ENCODE measurements at places on chromosomes 7 and 10.

DNA sequence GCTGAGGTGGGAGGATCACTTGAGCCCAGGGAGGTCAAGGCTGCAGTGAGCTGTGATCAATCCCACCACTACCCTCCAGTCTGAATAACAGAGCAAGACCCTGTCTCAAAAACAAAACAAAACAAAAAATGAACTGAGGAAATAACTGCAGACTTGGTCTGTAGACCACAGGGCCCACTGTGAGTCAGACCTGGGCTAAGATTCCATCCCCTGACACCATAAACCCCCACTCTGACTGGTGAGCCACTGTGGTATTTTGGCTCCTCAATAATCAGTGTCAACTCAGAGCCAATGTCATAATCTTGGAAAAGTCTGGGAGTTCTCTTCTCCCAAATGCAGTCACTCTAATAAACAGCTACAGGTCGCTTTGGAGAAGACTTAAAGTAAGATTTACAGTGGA, 24.0 kb upstream of the ERCC6 start:
- DNase-seq, result no peak

DNA sequence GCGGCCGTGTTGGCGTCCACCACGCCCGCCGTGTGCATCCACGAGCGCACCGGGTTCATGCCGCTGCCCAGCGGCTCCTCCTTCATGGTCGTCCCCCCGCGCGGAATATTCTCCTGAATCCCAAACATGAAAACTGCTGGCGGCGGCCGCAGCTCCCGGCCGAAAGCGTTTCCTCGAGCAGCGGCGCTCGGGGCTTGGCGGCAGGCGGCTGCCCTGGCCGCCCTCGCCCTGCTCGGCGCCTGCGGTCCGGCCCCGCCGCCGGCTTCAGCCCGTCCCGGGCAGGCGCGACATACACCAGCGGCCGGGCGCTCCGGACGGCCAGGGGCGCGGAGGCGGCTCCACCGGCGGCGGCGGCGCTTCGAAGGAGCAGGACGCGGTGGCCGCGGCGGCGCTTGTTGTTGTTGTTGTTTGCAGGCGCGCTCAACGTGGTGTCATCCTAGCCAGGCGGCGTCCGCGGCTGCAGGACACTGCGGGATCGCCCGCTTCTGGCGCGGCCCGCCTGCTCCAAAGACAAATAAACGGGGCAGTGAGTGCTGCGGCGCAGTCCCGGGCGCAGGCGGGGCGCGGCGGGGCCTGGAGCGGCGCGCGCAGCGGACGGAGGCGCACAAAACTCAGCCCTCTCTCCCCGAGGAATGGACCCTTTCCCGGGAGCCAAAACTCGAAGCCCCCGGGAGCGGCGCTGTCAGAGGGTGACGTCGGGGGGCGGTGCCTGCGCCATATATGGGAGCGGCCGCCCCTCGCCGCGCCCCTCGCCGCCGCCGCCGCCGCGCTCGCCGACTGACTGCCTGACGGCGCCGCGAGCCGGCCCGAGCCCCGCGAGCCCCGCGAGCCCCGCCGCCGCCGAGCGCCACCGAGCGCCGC, at the start of gene EBF3:
Gene EBF3, minus strand, starts transcription at position 634 of the 861 bp plus-strand sequence. Its CDS starts 506 bp downstream, at position 128.
- no peak for DNase-seq

DNA sequence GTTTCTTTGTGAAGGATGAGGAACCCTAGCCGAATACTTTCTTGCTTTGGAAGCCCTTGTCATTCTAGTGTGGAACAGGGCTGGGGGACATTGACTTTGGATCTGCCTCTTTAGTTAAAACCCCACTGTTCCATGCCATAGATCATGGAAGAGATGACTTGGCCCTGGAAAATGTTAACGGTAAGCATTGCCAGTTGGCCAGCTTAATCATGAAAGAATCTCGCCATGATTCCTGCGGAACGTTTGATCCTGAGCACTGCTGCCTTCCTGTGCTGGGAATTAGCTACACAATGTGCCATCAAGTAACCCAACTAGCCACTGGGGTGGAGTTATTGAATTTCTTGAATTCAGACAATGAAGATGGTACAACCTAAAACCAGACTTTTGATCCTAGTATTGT, 177.6 kb upstream of the FZD8 start:
- no peak for DNase-seq

GRCh38 chr10:30988831-30989435, 42.7 kb downstream of the ZNF438 start:
- DNase-seq, result no peak

- no peak for DNase-seq
Observed at GRCh38 chr7:112765105-112765504, 25.1 kb downstream of the TMEM168 start.

DNA sequence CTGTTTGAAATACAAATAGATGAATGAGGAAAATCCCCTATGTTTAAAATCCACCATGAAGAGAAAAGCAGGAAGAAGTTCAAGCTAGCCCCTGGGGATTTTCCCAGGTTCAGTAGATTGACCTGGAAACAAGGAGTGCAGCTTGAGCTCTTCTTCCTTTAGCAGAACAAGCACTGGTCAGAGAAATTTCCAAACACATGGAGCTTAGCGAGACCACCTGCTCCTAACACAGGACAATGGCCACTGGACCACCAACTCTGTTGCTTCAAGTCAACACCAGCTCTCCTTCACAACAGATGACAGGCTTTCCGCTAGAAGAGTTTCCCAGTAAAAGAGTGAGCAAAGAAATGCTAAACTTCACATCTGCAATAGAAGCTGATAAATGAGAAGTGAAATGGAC, 9.4 kb upstream of the FBXW4 start:
- DNase-seq, result no peak

GRCh38 chr10:129161150-129161549, 305.9 kb upstream of the MGMT start:
- no peak for DNase-seq

DNA sequence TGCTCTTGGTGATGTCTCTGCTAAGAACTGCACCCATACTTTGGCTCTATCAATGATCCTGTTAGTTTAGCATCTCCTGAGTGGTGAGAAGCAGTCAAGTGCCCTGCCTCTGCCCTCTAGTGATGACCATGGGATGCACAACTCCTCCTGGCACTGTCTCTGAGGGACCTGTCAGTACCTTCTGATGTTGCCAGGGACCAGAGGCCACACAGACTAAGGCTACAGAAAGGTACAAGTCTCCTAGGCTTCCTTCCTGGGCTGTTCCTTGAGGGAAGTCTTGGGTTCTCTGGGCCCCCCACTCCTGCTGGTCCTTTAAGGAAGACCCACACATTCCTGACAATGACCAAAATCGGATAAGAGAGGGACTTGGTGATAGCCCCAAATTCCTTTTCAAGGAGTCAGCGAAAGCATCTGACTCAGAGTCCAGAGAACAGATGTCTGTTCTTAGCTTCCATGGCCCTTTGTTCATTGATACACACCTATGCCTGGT, 15.3 kb downstream of the NKX2-3 start:
- DNase-seq, result no peak

DNA sequence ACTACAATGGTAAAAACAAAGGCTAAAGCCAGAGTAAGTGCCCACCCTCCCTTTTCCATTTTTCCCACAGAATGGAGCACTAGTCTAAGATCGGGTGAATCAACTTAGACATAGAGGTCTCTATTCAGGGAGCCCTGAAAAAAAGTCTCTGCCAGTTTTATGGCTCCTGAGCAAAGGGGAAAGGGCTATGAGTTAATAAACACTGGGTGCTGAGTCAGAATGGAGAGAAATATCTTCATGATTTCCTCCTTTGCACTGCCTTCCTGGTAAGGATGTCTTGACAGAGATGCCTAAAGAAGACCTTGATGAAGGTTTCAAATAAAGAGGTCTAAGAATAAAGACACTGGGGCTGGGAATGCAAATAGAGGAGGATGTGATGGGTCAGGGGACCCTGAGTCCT, 607.4 kb upstream of the MBL2 start:
- DNase-seq, result no peak

DNA sequence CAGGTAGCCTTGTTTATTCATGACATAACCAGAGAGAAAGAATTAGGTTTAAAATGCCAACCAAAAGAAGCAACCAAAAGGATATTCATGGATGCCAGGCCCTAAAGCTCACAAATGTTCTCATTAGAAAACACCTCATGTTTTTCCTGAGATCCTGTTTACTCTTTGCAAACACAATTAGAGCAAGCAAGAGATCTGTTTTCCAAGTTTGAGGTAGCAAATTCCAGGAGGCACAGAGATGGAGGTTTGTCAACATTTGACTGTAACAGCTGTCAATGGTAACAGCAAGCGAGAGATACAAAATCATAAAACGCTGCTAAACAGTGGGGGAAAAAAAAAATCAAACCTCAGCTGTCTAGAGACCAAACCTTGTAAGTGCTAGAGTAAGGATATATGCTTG, 182.2 kb downstream of the PLXDC2 start:
- no peak for DNase-seq

- DNase-seq, result no peak
Observed at GRCh38 chr7:134533288-134533771, 6.0 kb downstream of the AKR1B10 start.

DNA sequence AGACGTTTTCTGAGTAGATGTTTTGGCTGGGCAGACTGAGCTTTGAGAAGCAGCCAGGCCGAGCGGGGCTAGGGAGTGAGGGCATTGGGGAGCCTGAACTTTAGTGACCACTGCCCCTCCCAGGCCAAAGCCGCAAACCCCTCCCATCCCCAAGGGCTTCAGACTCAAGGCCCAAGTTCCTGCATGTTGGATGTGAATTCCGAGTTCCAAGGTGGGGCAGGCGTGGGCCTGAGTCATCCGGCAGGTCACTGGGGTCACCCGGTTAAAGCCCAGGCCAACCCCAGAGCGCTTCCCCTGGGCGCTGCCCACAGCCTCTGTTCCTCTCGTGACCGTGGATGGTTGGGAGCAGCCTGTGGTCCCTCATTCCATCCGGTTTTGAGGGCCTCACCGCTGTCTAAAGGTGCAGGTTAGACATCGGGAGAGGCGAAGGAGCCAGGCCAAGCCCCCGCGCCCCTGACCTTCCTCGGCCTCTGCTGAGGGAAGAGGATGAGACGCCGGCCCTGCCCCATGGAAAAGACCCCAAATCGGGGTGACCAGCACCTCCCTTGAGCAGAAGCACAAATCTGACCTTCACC, 6.9 kb upstream of the PDGFA start:
- DNase-seq, result no peak

GRCh38 chr7:142771353-142771723, 568 bp downstream of the PRSS2 start:
- no peak for DNase-seq

GRCh38 chr7:1940402-1940786, 270.3 kb downstream of the ELFN1 start:
- peak; percentile 68 for DNase-seq

GRCh38 chr7:50212016-50212325, 92.5 kb upstream of the IKZF1 start:
- DNase-seq, result no peak

- no peak for DNase-seq
Observed at GRCh38 chr10:80144067-80144695, 11.7 kb downstream of the PLAC9 start.

DNA sequence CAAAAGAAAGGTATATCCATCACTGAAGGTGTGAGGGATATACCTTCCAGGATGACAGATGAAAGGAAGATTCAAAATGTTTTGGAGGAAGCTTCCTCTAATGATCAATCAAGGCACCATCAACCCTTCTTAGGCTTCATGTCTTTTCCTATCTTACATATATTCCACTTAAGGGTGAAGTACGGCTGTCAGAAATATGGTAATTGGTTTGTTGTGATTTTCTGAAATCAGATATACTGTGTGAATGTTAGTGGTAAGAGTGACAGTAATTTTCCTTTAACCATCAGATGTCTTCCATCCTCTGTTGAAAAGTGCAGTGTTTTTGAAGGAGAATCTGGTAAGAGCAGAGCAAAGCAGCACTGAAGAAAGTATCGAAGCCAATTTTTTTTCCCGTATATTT, 2.8 kb upstream of the MRPS33 start:
- no peak for DNase-seq

DNA sequence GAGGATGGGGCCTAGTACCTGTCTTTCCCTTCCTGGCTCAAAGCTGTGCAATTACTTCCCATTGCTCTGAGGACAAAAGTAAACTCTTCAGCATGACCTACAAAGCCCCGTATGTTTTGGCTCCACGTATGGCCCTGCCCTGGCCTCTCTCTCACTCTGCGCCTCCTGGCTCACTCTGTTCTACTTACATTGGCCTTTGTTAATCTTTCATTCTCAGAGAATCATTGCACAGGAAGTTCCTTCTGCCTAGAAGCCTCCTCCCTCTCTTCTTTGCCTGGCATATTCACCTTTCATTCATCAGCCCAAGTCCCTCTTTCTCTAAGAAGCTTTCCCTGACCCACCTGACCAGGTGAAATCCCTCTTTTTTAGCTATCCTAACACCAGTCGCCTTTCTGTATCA, 23.9 kb downstream of the LIPM start:
- no peak for DNase-seq

DNA sequence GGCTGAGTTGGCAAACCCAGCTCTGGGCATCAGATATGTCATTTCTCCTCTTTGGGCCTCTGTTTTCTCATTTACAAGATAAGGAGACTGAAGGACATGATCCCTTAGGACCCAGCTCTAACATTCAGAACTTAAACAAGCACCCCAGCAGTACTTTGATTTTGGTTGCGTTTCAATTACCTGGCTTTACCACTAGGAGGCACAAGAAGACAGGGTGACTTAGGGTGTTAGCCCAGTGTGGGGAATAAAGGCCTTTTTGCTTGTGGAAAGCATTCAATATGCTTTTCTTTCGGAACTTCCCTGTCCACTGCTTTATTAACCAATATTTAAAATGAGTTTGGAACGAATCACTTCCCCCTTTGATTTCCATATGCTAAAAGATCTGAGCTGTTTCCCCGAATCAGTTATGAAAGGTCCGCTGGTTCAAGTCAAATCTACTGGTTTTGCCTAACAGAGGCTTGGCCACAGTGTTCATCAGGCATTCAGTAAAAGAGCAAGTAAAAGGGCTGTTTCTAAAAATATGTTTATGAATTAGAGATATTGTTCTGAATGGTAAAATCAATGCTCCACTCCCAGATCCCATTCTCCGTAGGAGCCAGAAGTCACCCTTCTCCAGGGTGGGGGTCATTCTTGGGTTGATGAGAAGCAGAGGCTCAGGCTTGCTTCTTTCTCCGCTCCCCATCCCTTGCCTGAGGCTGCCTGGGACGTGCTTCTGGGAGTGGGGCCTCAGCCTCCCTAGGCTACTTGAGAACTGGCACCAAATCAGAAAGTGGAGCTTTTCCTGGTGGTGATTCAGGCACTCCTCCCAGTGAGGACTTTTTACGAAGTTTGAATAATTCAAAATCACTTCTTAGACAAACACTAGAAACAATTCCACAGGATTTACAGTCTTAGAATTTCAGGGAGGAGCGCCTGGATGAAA, 105.5 kb downstream of the MYOF start:
- DNase-seq, result no peak

- DNase-seq, result no peak
Observed at GRCh38 chr7:115600207-115600606, 430.4 kb downstream of the TFEC start.

Measured in stimulated activated CD4-positive, alpha-beta T cell treated with anti-CD3 and anti-CD28 coated beads, TNF-alpha, amount 100 ng/mL, for 48 hours (primary cell).